ENCODE measurements at places on chromosomes 3 and 15. TPM values are rescaled to one million over a fixed set of nuclear protein-coding genes. Genes with fewer than 3 reads are reported as not detected.

The SMCO1 gene
- not detected for total RNA-seq

The ZNF80 gene
- not detected for total RNA-seq

The PPM1L gene
- 52.5 TPM for total RNA-seq

The FBLN2 gene
- total RNA-seq: 95.4 TPM

The COLQ gene
- total RNA-seq: 0.81 TPM

The THSD4 gene
- 32.0 TPM for total RNA-seq

The TNFAIP8L3 gene
- total RNA-seq: 3.1 TPM

The RLBP1 gene
- total RNA-seq: not detected

The RHOV gene
- not detected for total RNA-seq

The TATDN2 gene
- total RNA-seq: 37.1 TPM

The SYNPR gene
- total RNA-seq: not detected

The FGF12 gene
- 5.6 TPM for total RNA-seq

The THPO gene
- not detected for total RNA-seq

DNA sequence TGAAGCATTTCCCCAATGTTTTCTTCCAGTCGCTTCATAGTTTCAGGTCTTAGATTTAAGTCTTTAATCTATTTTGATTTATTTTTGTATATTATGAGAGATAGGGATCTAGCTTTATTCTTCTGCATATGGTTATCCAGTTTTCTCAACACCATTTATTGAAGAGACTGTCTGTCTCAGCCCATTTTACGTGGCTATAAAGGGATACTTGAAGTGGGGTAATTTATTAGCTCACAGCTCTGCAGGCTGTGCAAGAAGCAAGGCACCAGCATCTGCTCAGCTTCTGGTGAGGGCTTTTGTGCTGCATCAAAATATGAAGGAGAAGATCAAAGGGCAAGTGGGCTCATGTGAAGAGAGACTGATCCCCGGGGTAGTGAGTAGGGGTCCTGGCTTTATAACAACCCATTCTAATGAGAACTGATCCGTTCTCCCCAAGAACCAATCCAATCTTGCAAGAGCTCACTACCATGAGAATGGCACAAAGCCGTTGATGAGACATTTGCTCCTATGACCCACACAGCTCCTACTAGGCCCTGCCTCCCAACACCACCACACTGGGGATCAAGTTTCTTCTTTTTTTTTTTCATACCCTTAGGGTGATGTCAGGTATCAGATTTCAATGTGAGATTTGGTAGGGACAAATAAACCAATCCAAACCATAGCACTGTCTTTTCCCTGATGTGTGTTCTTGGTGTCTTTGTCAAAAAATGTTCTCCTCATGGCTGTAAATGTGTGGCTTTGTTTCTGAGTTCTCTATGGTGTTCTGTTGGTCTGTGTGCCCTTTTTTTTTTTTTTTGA lies 63.2 kb downstream of the IQGAP1 start:
- no peak for DNase-seq

- DNase-seq: no peak
Measured at GRCh38 chr3:141454906-141455602, 31.8 kb upstream of the RASA2 start.

DNA sequence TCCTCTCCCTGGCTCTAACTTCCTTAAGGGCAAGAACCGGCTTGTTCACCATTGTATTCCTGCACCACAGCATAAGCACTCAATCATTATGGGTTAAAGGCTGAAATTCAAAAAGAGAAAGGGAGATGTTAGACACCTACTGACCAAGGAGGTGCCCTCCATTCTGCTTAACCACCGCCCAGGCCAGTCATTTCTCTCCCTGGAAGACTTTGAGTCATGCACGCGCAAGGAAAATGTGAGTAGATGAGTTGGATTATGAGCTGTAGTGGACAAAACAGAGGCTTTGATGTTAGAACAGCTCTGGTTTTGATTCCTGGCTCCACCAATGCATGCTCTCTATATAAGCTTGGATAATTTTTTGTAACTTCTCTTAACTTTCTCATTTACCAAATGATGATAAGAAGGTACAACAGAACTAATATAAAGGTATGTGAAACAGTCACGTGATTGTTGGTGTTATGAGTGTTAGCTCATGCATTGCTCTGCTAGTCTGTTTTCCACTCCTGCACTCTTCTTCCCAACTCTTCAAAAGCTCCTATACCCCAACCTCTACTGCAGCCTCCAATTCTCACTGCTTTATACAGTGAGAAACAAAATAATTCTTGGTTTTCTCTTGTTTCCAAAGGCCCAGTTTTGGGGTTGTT lies 148.4 kb upstream of the ATP11B start:
- no peak for DNase-seq

DNA sequence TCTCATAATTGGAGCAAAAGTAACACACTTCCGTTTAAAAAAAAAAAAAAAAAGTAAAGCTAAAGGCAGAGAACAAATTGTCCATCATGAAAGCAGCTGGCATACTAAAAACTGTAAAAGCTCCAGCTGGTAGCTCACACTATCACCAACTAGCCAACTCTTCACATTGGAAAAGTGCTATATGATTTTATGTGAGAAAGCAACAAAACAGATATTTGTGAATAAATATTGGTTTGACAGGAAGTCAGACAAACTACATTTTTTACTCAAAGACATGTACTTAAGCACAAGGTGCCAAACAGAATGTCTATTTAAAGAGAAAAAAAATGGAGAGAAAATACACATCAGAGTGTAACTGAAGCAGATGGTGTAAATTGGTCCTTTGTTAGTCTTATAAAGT lies 231.2 kb upstream of the CADM2 start:
- DNase-seq: no peak

GRCh38 chr15:80060356-80061006 lies 1.0 kb downstream of the ZFAND6 start:
- DNase-seq: peak; percentile 22

DNA sequence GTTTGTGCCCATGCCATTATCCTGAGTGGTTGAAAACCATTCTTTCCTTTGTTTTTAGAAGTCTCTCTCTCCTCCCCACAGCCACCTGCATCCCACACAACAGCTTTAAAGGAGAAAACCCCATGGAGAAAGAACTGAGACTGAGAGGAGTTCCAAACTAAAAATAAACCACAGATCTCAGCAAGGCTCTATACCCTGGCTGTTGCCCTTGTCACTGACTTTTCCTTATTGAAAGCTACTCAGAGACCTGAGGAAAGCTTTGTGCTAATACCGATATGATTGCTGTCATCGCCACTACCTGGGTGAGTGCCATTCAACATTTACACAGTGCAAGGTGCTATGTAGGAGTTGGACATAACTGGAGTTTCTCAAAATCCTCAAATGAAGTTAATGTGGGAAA lies 55.5 kb upstream of the RASGRP1 start:
- DNase-seq: no peak

- no peak for DNase-seq
Measured at GRCh38 chr15:39799552-39800011, 16.9 kb upstream of the FSIP1 start.

DNA sequence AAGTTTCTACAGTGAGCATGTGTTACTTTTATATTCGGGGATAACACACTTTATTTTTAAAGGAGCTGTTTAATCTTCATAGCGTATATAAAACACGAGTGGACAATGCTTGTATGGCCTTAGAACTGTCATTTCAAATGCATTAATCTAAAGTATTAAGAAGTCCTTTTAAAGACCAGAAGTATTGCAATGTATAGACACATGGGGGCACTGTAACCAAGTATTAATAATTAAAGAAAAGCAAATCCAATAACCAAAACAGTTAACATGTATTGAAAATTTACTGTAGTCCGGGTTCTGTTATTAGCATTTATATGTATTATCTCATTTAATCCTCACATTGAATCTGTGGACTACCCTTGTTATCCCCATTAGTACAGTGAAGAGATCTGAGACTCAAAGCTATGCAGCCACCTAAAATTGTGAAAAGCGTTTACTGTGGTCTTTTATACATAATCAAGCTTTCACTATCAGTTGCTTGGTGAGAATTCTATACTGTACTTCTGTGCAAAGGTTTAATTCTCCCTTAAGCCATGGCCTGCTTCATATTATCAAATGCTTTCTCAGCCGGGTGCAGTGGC lies 10.1 kb downstream of the ARL14 start:
- no peak for DNase-seq

GRCh38 chr3:88005066-88005465 lies 53.7 kb downstream of the CGGBP1 start:
- DNase-seq: no peak

DNA sequence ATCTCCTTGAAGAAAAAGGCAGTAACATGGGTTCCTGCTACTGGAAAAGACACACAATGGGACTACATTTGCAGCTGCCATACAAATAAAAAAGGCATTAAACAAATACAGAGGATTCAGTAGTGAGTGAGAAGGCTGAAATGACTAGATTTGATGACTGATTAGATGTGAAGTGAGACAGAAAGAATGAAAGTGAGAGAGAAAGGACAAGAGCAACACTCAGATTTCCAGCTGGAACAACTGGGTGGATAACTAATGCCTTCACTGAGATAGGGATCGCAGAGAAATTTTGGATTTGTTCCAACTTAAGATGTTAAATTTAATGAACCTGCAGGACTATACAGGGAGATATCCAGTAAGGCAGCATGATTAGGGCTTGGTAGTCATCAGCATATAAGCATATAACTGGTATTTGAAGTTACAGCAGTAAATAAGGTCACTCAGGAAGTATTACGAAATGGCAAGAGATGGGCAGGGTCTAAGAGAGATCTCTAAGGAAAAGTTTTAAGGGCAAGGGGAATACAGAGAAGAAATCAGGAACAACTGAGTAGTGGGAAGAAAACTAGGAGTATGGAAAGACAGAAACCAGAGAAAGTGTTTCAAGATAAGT lies 8.2 kb downstream of the OSBPL11 start:
- DNase-seq: no peak

GRCh38 chr3:168512802-168513201 lies 417.1 kb upstream of the GOLIM4 start:
- no peak for DNase-seq

GRCh38 chr15:51681303-51681963 lies at the start of gene SCG3:
SCG3 (plus strand) TSS chr15:51681503; CDS start chr15:51681756, 253 bp downstream.
- peak; percentile 75 for DNase-seq

DNA sequence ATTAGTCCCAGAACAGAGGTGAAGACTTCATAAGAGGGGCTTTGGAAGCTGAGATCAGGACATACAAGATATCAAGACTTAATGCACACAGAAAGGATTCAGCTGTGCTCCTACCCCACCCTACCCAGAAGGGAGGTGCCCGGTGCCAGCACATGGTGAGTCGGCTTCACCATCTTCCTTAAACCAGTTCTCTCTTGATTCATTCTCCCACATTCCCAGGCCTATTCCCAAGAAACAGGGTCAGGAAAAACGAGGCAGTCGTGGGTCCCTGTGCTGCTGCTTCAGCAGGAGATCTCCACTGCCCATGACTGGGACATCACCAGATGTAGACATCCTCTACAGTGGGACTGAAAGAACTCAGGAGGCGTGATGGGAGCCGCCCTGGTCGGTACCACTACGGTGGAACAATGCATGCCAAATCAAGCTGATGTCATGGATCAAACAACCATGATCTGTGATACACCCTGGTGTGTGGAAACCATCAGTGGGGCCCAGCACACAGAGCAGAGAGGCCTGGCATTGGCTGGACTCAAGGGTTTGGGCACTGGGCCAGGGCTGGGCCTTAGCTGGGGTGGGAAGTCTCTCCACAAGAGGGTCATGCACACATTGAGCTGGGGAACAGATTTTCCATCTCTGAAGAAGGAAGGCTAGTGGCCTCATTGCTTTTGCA lies 41.9 kb downstream of the CCDC12 start:
- DNase-seq: peak; percentile 58

GRCh38 chr15:63283126-63283525 lies 5.7 kb downstream of the APH1B start:
- no peak for DNase-seq

DNA sequence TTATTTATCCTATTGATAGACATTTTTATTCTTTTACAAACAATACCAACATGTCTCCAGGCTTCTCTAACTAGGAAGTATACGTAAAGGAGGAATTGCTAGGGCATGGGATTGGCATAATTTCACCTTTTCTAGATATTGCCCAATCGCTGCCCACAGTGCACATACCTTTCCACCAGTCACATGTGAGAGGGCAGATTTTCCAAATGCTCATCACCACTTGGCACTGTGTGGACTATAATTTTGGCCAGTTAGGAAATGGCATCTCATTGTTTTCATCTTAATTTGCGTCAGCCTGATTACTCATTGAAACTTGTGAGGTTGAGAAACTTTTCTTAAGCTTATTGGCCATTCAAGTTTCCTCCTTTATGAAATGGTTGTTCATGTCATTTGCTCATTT lies 57.4 kb upstream of the POLR2M start:
- DNase-seq: no peak

DNA sequence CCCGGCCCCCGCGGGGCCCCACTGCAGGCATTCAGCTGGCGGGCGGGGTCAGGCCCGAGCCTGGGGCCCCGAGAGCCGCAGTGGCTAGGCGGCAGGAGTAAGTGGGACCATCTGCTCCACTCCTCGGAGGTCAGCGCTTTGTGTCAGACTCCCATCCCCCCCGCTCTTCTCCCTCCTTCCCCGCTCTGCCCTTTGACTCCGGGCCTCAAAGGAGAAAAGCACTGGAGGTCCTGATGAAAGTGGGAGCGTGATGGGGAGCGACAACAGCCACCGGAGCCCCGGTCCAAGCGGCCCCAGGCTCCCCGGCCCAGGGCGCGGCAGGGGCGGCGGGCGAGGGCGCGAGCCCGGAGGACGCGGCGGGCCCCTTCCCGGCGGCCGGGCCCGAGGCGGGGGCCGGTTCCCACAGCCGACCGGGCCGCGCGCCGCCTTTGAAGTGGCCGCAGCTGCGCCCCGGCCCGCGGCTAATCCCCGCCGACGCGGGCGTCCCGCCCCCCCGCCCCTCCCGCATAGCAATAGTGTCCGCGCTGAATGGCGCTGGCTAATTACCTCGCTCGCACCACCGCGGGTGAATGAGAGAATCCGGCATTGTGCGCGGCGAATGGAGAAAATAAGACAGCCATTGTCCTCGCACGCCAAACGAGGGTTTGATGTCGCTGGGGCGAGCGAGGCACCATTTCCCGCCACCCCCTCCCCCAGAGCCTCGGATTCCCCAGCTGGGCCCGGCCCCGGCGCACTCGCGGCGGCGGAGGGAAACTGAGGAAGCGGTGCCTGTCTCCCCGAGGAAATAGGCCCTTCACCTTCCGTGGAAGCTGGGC lies 22.4 kb downstream of the IGDCC3 start:
- DNase-seq: peak; percentile 25

DNA sequence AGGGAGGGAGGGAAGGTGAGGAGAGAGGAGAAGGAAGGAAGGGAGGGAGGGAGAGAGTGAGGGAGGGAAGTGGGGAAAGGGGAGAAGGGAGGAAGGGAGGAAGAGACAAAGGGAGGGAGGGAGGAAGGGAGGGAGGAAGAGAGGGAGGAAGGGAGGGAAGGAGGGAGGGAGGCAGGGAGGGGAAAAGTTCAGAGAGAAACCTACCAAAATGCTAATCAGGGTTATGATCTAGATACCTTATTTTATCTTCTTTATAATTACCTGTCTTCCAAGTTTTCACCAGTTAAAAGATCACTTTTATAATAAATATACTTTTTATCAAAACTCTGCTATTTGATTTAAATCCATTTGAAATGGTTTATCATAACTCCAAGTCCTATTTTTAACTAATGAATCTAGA lies 44.4 kb downstream of the FAM174B start:
- DNase-seq: no peak

- no peak for DNase-seq
Measured at GRCh38 chr3:138399766-138400165, 34.6 kb upstream of the ESYT3 start.
